T-helper 17 cell (primary cell): ENCODE measurements at places on chromosomes 2 and 18. TPM values are rescaled to one million over a fixed set of nuclear protein-coding genes. Genes with fewer than 3 reads are reported as not detected.

- no peak overlapping the region for H3K4me3 ChIP-seq
- no peak for DNase-seq
- no peaks in the 10 kb centered on the region for H3K36me3 ChIP-seq
- H3K27ac ChIP-seq: peak overlapping the region; percentile 41
- H3K27me3 ChIP-seq: no peaks in the 10 kb centered on the region
Measured at GRCh38 chr18:79518683-79519128, 123.0 kb downstream of the NFATC1 start.

DNA sequence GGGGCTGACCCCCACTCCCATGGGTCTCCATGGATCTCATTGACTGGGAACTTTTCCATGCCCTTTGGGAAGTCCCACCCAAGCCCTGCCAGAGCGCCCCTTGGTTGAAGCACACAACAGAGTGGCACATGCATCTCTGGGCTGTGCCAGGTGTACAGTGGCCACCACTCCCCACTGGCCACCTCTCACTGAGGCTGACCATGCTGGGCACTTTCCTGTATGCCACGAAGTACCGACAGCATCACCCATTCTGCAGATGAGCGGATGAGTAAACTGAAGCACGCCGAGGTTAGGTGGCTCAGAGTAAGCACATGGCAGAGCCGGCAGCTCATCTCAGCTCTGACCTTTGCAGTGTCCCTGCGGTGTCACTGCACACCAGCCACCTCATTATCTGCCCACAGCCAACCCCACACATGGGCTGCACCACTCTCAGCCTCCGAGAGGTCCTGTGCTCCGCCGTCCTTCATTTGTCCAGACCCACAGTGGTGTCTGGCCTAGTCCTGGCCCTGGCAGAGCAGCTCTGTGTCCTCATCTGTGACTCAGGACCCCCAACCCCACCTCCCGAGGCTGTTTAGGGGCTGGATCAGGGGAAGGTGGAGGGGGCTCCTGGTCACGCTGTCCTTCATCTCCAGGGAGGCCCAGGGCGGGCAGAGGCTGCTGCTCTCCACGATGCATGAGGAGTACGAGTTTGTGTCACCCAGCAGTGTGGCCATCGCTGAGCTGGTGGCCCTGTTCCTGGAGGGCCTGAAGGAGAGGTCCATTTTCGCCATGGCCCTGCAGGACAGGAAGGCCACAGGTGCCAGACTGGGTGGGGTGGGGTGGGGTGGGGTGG is 18.0 kb upstream of the GPR17 start:
- no peak for DNase-seq
- peaks cover 23% of the 10 kb centered on the region for H3K27me3 ChIP-seq
- peaks cover 7% of the 10 kb centered on the region for H3K4me1 ChIP-seq
- no peaks in the 10 kb centered on the region for H3K36me3 ChIP-seq
- H3K4me3 ChIP-seq: no peak overlapping the region
- H3K27ac ChIP-seq: no peak overlapping the region

DNA sequence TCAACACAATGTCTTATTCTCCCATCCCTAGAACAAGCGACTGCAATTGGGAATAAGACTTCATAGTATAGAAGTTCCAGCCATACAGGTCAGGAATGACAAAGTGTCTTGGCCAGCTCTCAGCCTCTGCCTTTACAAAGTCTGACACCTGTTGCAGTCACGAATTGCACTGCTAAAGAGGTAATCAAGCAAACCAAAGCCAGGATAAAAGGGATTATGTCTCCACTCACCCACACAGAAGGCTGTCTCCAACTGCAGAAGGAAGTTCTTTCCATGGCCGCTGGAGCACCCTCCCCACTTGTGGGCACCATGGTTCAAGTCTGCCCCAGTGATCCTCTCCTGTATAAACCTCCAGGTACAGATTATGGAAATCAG is 114.8 kb upstream of the PKDCC start:
- H3K36me3 ChIP-seq: no peaks in the 10 kb centered on the region
- peaks cover 9% of the 10 kb centered on the region for H3K4me1 ChIP-seq
- peaks cover 24% of the 10 kb centered on the region for H3K27me3 ChIP-seq
- no peak overlapping the region for H3K27ac ChIP-seq
- no peak for DNase-seq

GAD1 gene
- total RNA-seq: not detected

SKA1 gene
- 0.39 TPM for total RNA-seq
